ENCODE measurements at places on chromosomes 3 and 15. TPM values are rescaled to one million over a fixed set of nuclear protein-coding genes. Genes with fewer than 3 reads are reported as not detected.

The GOLGA6B gene
- not detected for polyA plus RNA-seq

The PYGO1 gene
- polyA plus RNA-seq = 13.5 TPM

The ENTPD3 gene
- polyA plus RNA-seq = 1.9 TPM

The NRROS gene
- polyA plus RNA-seq = 3.9 TPM

The CFAP20DC gene
- 4.1 TPM for polyA plus RNA-seq

The TMEM45A gene
- polyA plus RNA-seq = 19.5 TPM

The MKRN3 gene
- polyA plus RNA-seq = 0.36 TPM

The SLC22A13 gene
- polyA plus RNA-seq = 4.8 TPM

The NOX5 gene
- polyA plus RNA-seq = 0.78 TPM

The FILIP1L gene
- 16.9 TPM for polyA plus RNA-seq

The TEX55 gene
- not detected for polyA plus RNA-seq

The RAB6B gene
- polyA plus RNA-seq = 17.0 TPM

The DCLK3 gene
- 0.95 TPM for polyA plus RNA-seq

The P2RY14 gene
- 0.27 TPM for polyA plus RNA-seq

The CLDN1 gene
- 44.8 TPM for polyA plus RNA-seq

The TTLL13 gene
- polyA plus RNA-seq = not detected

The SLCO3A1 gene
- 12.2 TPM for polyA plus RNA-seq

Measured in renal pelvis (tissue), 12 donors.